ENCODE measurements at places on chromosomes 16 and 17.

- no peak for DNase-seq
Measured at GRCh38 chr17:79023180-79023705, 726 bp upstream of the C1QTNF1 start.

DNA sequence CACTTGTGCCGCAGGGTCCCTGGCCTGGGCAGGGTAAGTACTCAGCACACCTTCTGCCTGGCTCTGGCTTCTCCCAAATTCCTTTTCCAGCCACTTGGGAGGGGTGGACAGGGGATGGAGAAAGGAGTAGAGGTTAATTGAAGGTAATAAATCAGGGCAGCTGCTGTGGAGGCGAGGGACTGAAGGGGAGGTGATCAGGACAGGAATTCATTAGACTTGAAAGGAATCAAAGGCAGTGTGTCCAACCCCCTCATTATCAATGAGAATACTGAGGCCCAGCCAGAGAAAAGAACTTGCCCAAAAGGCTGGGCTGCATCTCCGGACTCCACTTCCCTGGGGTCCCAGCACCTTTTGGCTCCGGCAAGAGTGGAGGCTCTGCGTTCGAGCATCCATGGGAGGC is 2.4 kb downstream of the SOST start:
- DNase-seq: no peak

- no peak for DNase-seq
Measured at GRCh38 chr17:4559966-4560365, 411 bp downstream of the GGT6 start.

- no peak for DNase-seq
Measured at GRCh38 chr16:852451-853185, 52.1 kb upstream of the GNG13 start.

All from GM10248 (cell line).